ENCODE measurements at places on chromosomes 7 and 10.

- no peak for DNase-seq
Observed at GRCh38 chr7:33423646-33424020, 294.3 kb downstream of the BBS9 start.

GRCh38 chr7:90777886-90778285 lies 181.8 kb downstream of the CDK14 start:
- no peak for DNase-seq

DNA sequence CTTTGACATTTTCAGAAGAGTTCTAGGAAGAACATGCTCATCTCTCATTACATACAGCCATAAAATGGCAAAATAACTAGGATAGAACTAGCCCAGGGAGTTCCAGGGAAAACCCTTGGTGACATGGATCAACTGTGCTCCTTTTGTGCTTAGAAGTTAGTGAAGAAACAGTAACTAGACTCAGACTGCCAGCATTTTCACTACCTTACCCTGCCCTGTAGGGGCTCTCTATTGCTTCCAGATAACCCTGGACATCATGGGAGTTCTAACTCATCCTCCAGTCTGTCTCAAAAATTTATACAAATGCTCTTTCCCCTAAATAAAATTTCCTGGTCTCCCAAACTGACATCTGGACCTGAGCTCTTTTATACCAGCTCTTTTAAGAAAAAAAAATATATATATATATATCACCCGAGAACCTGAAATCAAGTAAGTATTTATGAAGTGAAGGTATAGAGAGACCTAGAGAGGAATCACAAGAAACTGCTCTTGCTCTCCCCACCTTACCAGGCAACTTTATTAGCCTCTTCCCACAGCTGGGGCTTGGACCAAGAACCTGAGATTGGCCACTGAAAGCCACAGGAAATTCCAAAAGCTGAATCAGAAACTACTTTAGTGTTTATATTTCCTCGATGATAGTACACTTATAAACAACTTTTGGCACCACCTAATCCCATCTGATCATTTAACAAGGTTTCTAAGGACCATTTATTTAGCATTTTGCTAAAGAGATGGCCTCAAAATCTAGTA lies 101.4 kb downstream of the RELN start:
- peak; percentile 7 for DNase-seq

DNA sequence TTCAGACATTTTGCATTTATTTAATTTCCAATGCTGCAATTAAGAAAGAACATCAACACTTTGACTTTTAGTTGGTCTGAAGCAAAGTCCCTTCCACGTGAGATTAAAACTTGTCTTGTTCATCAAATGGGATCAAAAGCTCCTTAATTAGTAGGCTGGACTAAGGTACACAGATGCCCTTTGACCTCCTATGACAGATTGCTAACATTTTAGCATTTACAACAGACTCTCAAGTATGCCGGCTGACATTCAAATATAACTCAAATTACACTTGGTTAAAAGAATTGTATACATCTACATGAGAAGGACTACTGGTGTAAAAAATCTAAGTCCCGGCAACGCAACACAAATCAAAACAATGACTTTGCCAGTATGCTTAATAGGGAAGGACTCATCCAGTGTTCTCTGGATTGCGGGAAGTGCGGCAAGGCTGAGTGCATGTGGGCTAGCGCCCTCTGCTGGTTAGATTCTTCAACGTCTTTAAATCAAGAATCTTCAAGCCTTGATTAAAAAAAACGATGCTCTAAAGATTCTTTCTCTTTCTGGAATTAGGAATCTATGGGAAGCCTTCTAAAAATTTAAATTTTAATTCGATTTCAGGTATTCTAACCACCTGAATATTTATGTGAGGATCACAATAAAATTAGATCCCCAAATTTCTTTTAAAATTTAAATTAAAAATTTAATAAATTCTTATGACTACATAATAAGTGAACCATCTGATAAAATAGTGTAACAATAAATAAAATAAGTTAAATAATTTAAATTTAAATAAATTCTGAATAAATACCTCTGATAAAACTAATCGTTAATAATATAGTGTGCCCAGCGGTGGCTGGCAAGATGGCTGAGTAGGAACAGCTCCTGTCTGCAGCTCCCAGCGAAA lies 444.7 kb downstream of the DGKB start:
- peak; percentile 67 for DNase-seq

DNA sequence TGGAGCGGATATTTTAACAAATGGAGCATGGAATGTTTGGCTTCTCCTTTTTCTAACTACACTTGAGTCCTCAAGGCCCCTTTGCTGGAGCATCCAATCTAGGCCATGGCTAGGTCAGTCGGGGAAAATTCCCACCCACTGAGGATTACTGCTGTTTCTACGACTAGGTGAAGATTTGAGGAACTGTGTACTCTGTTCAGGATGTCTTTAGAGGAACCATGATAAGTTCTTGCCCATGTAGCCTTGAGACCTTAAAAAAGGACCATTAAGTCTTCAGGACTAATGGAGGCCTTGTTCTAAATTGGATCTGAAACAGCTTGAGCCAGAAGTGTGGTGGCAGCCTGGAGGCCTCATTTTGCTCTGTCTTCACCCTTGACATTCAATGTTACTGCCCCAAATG lies 6.2 kb downstream of the AGK start:
- DNase-seq = no peak

- no peak for DNase-seq
Observed at GRCh38 chr10:49282879-49283341, 16.1 kb upstream of the C10orf71 start.

GRCh38 chr7:113256883-113257531 lies 138.7 kb upstream of the SMIM30 start:
- DNase-seq = no peak

DNA sequence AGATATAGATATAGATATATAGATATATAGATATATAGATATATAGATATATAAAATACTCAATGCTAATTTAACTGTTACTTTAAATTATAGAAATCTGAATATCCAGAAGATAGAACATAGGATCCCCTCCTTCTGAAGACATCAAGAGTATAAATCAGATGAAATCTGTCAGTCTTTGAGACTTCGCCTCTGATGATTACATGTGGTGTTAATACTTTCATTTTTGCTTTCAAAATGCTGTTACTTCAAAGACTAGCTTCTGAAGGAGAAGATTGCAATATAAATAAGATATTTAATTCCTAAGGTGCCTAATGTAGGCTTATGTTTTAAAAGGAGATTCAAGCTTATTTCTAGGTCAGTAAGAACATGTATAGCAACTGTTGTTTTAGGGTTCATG lies 180.4 kb downstream of the TSPAN12 start:
- no peak for DNase-seq

DNA sequence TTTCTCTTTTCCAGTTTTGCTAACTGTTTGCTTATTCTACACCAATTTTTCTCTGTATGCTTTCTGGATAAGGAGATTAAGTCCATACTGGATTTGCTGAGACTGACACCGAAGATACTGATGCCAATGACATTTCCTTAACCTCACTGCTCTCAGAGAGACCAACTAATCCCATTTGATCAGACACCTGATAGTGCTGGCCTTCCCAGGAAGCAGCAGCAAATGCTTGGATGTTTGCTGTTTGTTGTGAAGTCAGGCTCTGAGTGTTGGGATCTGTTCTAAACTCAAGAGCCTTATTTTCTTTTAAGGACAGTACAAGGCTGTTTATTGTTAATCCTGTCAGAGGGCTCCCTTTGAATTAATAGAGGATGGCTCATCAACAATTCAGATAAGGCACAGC lies 143.3 kb downstream of the ANK3 start:
- no peak for DNase-seq

GRCh38 chr10:88162852-88163251 lies 299.4 kb downstream of the PTEN start:
- DNase-seq = no peak

DNA sequence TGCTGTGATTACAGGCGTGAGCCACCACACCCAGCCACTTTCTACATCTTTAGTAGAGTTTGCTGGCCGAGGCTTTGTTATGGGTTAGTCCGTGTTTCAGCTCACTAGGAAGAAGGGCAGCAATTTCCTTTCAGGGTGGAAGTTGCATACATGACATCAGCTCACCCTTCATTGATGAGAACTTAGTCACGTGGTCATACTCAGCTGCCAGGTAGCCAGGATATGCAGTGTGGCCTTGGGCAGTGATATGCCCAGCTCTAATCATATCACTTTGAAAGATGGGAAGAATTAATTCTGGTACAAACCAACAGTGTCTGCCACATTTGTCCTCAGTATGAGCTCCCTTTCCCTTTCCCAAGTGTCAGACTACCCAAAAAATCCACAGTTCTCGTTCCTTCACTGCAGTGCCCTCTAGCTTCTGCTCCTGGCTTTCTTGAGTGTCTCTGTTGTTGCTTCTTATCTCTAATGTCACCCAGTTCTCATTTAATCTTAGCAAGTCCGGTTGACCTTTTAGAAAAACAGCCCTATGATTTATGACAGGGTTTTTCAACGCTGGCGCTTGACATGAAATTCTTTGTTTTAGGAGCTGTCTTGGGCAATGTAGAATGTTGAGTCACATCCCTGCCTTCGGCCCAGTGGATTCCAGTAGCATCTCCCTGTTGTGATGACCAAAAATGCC lies 108.7 kb upstream of the ITGB1 start:
- DNase-seq = peak; percentile 16

DNA sequence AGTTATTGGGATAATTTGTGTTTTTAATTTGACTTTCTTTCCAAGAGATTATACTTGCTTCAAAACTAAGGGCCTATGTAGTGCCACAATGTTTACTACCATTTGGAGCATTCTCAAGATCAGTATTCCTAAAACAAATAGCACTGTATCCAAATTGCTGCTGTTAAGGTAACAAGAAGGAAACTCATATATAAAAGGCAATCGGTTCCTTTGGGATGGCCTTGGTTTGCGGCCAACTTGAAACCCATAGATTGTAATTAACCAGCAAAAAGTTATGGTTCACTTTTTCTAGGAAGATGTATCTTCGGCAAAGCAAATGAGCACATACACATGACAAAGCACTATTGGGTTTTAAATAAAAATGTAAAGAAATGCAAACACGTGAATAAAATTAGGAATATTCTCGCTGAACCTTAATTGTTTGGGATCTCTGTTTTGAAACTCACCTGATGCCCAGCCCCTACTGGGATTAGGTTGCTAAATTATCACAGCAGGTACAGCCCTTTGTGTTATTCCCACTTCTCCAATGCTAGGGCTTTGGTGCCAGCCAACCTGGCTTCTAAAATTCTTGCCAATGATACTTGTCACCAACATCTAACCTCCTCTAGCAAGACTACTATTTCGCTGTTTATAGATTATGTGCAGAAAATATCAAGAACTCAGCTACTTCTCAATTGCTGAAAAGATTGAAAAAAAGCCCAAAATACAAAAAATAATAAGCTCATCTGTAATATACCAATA lies 16.0 kb downstream of the CDNF start:
- no peak for DNase-seq

GRCh38 chr10:123621916-123622315 lies 44.2 kb upstream of the GPR26 start:
- DNase-seq = no peak

DNA sequence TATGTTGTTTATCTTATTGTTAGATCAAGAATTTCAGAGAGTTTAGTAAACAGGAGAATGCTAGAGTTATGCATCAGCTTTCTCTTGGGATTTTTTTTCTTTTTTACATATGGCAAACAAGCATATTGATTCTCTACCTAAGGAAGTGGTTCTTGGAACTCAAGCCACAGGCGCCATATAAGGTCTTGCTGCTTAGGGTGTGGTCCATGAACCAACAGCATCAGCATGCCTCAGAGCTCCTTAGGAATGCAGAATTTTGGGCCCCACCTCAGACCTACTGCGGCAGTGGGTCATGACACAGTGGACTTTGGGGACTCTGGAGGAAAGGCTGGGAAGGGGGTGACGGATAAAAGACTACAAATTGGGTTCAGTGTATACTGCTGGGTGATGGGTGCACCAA lies 230.8 kb downstream of the SKAP2 start:
- no peak for DNase-seq

DNA sequence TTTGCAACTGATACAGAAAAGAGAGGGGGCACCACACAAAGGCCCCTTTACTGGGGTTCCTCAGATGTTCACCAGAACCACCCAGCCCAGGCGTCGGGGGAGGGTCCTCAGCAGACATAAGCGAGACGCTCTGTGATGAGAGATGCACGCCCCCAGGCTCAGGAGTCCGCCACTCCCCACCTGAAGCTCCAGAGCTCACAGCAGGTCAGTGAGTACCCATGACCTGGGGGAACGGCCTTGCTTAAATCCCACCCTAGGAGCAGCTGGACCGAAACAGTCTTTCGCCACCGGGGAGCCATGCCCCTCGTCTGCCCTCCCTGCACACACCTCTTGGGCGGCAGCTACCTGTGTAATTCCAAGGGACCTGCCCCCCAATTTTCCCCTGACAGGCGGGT lies 2.8 kb downstream of the CRYGN start:
- DNase-seq = no peak

DNA sequence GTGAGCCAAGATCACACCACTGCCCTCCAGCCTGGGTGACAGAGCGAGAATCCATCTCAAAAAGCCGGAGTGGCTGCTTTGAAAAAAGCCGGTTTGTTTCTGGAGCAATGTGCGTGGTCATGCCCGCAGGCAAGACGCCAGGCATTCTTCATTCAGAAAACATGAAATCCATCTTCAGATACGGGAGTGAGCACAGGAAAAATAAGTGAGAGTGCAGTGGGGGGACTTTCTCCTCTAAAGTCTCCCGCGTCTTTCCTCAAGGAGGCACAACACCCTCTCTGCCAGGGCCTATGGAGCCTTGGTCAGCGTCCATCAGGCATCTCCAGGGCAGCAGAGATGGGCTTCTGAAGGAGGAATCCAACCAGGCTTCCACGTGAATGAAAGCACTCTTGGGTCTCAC lies 62.3 kb upstream of the DGKI start:
- no peak for DNase-seq

DNA sequence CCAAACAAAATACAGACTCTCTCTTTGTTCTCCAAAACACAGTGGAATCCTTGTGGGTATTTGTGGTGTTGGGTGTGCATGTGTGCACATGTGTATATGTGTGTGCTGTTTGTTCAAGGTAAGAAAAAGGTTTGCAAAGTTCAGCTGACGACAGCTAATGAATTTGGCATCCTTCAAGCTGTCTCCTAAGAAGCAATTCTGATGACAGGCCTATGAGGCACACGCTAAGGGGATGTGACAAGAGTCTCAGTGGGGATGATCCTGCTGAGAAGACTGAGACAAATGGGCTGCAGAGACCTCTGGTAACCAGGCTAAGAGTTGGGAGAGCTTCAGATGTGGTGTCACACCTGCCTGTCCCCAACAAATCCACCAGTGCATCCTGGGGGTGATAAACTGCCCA lies 26.5 kb upstream of the CELF2 start:
- DNase-seq = no peak
